ENCODE measurements at places on chromosomes 7 and 10.

DNA sequence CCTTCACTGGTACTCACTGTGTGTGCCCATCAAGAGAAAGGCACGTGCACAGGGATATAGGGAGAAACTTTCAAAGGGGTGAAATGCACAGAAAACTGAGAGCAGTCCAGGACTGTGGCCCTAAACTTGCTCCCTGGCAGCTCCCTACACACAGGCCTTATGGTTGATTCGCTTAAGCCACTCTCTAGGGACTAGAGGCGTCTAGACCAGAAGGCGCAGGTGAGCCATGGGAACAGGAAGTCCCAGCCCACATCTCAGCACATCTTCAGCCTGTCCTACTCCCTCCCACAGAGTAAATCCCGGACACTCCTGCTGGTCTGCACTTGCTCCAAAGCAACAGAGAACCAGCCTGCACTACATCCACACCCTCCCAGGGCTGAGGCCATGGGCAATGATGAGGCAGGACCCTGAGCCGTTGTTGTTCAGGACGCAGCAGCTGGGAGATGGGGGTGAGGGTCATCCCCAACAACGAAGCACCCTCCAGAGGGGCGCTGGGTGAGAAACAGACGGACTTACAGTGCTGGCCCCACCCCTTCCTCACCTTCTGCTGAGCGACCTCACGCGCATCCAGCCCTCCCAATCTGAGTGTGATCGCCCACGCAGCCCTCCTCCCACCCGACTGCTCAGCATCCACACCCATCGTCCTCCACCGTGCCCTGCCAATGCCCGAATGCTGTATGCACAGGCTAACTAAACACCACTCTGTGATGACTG, 109.3 kb downstream of the TNS3 start:
- no peak for DNase-seq

DNA sequence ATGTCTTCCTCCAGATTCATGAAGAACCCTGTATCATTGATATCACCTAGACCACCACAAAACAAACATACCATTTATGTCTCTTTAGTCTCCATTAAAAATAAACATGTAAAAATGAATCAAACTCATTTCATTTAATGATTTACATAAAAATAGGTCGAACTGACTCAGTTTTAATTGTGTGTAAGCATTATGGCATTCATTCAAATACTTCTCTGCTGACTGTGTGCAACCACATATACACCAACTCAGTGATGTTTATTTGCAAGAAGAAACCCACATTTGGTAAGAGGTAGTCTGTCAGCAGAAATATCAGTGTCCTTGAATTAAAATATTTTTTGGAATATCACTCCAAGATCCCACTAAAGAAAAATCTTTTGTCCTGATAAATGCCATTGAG, 30.5 kb downstream of the ABCB1 start:
- DNase-seq: no peak

- no peak for DNase-seq
Observed at GRCh38 chr7:31758755-31759154, 71.7 kb downstream of the PPP1R17 start.

- DNase-seq: no peak
Observed at GRCh38 chr10:115980470-115980869, 292.5 kb downstream of the GFRA1 start.

DNA sequence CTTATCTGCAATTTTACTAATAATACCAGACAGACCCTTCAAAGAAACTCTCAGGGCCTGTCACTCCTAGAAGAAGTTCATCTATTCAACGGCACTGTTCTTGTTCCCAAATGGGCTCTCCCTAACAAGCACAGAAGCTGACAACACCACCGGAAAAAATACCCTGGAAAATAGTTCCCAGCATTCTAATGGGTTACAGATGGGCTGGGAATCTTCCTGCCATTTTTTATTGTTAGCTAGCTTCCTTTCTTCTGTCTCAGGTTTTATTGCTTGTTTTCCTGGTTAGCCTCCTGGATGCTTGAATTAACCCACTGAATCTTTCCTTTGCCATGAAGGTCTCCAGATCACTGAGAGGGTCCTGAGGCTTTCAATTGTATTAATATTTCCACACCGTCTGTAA, 689.8 kb upstream of the NRP1 start:
- DNase-seq: no peak

- DNase-seq: no peak
Observed at GRCh38 chr10:90308223-90308622, 549.6 kb downstream of the HTR7 start.

- DNase-seq: no peak
Observed at GRCh38 chr7:26593896-26594295, 270.5 kb downstream of the SKAP2 start.

GRCh38 chr10:123488436-123488835, 177.7 kb upstream of the GPR26 start:
- peak; percentile 23 for DNase-seq

DNA sequence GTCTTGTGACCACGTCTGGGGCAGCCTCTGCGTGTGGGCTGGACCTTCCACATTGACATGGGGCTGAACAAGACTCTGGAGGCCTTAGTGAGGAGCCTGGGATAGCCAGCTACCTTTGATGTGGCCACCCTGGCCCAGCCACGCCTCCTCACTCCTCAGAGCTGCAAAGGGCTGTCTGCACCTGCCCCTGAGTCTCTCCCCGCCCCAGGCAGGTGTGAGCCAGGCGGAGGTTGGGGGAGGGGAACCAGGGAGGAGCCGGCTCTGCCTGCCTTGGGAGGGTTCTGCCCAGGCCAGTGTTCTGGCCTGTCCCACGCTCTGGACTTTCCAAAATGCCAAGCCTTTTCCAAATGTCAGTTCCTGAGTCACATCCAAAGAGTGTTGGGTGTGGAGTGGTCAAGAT, 72.2 kb downstream of the GTF2IRD1 start:
- peak; percentile 69 for DNase-seq

DNA sequence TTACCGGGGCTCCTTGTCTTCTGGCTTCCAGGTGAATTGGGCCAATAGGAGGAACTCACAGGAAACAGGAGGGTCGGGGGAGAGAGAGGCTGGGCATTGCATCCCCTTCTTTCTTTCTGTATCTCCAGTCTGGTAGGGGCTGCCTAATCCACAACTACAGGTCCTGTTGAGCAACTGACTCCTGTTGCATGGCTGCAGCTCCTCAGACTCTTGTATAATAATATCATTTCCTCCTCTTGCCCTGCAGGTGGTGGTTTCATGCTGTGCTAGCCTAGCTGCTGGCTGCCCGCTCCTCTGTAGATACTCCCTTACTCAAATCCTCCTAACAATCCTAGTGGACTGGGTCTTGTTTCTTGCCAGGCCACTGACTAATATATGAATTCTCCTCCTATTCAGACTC, 276.5 kb upstream of the SMIM30 start:
- DNase-seq: peak; percentile 90

- DNase-seq: no peak
Observed at GRCh38 chr10:72503241-72503640, 122.6 kb downstream of the MICU1 start.

GRCh38 chr7:151752816-151753595, 123.9 kb downstream of the PRKAG2 start:
- no peak for DNase-seq

DNA sequence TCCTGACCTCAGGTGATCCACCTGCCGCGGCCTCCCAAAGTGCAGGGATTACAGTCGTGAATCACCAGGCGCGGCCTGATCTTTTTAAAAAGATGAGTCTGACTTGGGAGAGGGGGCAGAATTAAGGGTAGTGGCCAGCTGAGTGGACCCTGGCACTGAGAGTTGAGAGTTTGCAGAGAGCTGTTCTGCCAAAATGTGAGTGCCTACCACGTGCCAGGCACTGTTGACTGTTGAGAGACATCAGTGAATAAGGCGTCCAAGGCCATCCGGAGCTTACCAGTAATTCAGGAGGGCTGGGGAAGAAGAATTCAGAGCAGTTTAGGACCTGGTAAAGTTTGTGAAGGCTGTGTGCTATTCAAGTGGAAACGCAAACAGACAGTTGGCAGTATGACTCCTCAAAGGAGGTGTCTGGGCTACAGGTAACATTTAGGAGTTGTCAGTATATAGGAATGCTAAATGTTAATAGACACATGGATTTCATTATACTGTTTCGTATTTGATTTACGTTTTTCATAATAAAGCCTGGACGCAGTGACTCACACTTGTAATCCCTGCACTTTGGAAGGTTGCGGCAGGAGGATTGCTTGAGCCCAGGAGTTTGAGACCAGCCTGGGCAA, 1.5 kb downstream of the NIPSNAP2 start:
- DNase-seq: no peak

- peak; percentile 26 for DNase-seq
Observed at GRCh38 chr7:17247357-17247756, 51.1 kb upstream of the AHR start.

- peak; percentile 19 for DNase-seq
Observed at GRCh38 chr10:34618611-34619010, 196.5 kb downstream of the PARD3 start.

DNA sequence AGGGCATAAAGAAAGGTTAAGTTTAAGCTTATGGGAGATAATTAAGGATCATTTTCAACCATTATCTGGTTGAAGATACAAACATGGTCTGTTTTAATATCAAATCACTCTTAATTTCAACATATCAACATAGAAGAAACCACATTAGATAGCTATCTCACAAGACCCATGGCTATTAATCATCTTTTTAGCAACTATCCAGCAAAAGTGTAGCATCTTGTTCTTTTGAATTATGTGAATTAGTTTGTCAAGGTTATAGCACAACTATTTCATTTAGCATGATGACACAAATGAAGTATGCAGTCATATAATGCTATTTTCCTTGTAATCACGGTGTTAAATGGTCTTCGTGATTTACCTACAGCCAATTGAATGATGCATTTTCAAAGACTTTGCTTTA, 58.9 kb upstream of the PPP1R9A start:
- no peak for DNase-seq

- no peak for DNase-seq
Observed at GRCh38 chr7:152495867-152496266, 60.1 kb upstream of the KMT2C start.

GRCh38 chr10:101283762-101284100, 54.5 kb upstream of the LBX1 start:
- no peak for DNase-seq

DNA sequence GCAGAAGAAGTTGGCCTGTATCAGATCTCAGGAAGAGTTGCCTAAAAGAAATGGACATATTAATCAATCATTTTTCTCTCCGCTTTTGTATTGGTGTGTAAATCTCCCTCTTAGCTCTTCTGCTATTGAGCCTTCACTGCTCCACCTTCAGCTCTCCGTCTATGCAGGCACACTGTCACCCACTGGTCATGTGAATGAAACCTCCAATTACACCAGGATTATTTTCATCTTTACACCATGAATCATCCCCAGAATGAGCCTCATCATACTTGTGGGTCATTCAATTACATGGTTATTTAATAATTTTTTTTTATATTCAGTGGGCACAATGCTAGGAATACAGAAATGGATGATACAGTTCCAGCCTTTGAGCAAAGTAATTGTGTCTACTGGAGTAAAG, 92.6 kb downstream of the LRRC4 start:
- no peak for DNase-seq

GRCh38 chr10:11164551-11164802, 146.8 kb downstream of the CELF2 start:
- no peak for DNase-seq

DNA sequence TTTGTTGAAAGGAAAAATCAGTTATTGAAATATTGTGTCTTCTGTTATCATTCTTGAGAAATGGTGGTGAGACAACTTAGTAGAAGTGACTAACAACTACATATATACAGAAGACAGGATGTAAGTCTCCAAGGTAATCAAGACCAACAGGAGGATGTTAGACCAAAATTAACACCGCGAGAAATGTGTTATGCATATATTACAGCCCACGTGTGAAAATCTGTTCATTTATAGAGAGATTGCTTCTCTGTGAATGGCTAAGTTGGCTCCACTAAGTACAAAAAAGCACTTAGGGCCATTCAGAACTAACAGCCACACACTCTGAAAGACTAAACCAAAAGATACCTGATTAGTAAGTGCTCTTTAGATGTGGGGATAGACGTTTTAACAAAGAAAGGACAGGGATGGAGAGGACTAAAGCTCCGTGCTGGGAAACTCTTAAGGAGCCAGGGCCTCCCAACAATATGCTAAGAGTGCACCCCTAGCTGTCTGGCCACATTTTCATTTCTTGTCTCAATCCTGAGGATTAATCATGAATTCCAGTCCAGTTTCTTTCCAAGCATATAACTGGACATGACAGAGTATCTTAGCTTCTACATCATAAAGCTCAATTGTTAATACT, 26.5 kb downstream of the HDAC9 start:
- DNase-seq: no peak

GRCh38 chr10:76970711-76971519, 666.7 kb downstream of the KCNMA1 start:
- no peak for DNase-seq

All from mesendoderm (in vitro differentiated cells).